ENCODE measurements at places on chromosomes 6 and 20.
A peak's percentile ranks its signal among the peaks of the same experiment; 100 is the strongest.

GRCh38 chr6:156774863-156775405 is 2.2 kb upstream of the ARID1B start:
- peak; percentile 71 for DNase-seq

GRCh38 chr6:43873806-43874714 is 104.0 kb downstream of the VEGFA start:
- DNase-seq: no peak

DNA sequence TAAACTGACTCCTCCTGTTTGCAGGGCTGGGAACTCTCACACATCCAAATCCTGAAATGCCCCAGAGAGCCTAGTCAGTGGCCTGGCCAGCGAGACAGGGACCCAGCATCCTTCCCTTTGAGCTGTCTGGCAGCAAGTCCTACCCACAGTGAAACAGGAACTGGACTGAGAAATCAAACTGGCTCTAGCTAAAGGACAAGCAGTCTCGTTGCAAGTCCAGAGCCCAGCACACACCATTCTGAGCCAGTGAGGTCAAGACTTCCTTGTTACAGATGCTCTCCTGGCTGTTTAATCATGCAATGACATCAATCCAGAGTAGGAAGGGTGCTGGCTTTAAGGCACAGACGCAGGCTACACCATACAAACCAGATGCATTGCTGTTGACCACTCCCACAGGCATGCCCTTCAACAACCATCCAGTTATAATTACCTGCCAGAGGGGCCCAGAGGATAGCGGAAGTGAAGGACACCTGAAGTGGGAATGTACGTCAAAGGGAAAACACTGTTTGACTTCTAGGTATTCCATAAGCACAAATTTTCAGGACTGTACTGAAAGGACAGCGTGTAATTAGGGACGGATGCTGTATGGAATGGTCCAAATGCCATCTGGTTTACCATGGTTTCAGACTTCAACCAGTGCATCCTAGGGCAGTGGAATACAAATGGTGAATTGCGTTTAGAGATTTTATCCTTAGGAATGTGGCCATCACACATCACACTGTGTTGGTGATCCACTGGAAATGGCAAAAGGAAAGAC is 114.4 kb downstream of the SLC23A2 start:
- no peak for DNase-seq

GRCh38 chr20:49561256-49561655 is 6.7 kb downstream of the PTGIS start:
- DNase-seq: no peak

DNA sequence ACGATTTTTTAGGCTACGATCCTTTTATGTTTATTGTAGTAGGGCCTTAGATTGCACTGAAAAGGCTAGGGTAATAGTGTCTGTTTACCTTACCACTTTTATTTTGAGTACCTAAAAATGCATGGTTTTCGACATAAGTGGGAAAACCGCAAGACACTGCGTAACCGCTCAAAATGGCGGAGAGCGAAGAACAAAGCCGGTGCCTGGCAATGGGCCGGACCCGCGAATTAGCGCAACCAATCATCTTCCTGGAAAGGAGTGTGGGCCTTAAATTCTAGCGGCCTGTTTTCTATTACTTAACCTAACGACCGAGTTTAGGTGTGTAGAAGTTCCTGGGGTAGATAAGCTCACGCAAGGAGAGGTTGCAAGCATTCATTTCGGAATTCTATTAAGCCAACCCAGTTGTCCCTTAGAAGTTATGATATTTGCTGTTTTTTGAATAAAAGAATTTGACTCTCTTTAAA is 118.0 kb downstream of the HFE start:
- peak; percentile 93 for DNase-seq

GRCh38 chr6:55979526-55979925 is 104.1 kb upstream of the BMP5 start:
- no peak for DNase-seq

GRCh38 chr6:44652547-44652946 is 265.0 kb downstream of the CDC5L start:
- no peak for DNase-seq

DNA sequence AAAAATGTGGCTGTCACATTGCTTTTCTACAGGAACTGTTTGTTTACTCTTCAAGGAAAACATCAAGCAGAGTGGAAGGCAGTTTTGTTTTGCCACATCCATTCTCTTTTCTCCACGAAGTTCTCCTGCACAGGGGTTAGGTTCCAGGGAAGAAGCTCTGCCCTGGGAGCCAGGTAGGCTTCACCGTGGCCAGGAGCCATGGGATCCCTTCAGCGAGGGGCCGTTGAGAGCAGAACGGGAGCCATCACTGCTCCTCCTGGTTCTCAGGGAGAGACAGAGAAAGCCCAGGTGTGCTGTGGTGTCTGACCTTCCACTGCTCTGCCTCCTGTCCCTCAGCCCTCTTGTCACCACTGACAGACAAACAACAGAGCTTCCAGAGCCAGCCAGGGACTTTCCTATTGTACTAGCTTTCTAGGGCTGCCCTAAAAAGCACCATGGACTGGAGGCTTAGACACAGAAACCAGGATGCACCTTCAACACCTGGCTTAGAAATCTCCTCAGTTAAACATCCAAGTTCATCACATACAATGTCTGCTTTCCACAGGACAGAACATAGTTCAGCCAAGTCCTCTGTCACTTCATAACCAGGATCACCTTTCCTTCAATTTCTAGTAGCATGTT is 75.6 kb upstream of the SLC22A23 start:
- DNase-seq: no peak

DNA sequence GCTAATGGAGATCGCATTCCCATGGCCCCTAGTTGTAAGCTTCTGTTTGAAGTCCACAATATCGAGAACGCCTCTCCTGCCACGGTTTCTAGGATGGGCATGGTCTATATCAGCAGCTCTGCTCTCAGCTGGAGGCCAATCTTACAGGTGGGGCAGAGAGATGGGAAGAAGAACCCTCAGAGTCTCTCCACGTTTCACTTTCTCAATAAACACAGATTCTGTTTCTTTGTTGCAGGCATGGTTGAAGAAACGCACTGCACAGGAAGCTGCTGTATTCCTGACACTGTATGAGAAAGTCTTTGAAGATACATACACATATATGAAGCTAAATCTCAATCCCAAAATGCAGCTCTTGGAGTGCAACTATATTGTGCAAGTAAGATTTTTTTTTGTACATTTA is 157.9 kb downstream of the DNAH8 start:
- DNase-seq: no peak

DNA sequence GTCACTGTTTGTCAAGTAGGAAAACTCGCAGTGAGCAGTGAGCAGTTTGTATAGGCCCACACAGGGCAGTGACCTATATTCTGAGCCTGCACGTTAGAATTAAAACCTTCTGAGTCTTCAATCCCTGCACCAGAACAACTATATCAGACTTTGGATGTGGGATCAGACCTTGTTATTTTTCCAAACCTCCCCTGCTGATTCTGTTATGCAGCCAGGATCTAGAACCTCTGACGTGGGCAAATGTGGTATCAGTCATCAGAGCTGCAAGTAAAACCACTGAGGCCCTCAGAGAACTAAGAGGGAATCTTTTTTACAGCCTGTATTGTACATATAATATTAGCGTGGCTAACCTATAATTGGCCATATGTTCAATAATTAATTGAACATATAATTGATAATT is 32.0 kb upstream of the AKAP7 start:
- no peak for DNase-seq

GRCh38 chr20:51020657-51021056 is 2.2 kb downstream of the KCNG1 start:
- no peak for DNase-seq

- no peak for DNase-seq
Measured at GRCh38 chr6:25169553-25169952, 109.6 kb upstream of the CARMIL1 start.

- no peak for DNase-seq
Measured at GRCh38 chr20:40902661-40903060, 126.0 kb upstream of the TOP1 start.

DNA sequence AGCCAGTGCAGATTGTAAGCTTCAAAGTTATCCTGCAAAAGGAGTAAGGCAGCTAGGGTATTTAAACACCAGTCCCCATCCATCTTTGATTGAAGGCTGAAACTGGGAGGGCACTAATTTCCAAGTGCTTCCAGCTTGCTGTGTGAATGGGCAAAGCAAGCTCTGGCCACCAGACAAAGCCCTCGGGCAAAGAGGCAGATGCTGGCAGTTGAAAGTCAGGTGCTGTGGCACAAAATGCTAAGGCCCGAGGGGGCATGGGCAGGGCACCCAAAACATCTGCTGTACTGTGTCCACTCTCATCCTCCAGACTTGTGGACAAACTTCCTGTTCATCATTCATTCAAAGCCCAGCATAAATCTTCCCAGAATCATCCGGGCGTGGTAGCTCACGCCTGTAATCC is 62.9 kb downstream of the TRMT6 start:
- DNase-seq: no peak

DNA sequence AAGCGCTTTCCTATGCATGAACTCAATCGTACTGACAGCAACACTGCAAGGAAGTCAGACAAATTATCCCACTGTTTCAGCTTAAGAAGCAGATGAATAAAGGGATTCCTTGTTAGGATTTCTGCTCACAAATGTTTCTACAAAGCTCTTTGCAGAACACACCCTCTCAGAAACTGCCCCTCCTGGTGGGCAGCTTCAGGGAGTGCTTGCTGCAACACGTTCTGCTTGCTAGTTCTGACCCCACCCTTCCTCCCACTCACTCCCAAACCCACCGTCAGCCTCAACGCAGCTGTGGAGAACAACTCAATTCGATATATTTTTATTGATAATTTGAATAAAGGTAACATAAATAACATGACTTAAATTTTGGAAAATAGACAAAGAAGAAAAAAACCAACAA is 250.8 kb upstream of the PRDM1 start:
- peak; percentile 71 for DNase-seq

DNA sequence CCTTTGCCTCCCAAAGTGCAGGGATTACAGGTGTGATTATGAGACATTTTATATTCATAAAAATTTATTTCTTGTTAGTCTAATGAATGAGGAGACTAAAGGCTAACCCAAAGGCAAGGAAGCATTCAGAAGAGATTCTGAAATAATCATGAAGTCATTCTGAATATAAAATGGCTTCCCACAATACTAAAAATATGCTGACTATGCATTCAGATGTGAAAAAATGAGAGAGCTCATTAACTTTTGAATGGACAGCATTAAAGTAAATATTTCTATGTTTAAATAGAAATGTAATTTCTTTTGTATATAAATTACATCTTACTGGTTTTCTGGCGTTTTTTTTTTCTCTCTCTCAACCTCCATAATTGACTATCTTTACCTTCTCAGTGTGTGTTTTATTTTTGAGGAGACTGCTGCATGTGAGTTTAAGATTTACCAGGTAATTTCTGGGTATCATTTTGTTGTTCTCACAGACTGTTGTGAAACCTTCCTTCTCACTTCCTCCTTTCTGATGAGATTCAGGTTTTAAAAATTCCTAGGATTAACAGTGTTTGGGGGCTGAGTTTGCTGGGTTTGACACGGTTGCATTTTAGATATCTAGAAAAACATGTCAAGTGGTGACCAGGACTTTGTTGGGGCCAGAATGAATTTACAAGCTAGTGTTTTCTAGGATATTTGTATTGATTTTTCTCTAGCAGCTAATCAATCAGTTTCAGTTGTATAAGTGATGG is 316.6 kb downstream of the CDKAL1 start:
- no peak for DNase-seq

DNA sequence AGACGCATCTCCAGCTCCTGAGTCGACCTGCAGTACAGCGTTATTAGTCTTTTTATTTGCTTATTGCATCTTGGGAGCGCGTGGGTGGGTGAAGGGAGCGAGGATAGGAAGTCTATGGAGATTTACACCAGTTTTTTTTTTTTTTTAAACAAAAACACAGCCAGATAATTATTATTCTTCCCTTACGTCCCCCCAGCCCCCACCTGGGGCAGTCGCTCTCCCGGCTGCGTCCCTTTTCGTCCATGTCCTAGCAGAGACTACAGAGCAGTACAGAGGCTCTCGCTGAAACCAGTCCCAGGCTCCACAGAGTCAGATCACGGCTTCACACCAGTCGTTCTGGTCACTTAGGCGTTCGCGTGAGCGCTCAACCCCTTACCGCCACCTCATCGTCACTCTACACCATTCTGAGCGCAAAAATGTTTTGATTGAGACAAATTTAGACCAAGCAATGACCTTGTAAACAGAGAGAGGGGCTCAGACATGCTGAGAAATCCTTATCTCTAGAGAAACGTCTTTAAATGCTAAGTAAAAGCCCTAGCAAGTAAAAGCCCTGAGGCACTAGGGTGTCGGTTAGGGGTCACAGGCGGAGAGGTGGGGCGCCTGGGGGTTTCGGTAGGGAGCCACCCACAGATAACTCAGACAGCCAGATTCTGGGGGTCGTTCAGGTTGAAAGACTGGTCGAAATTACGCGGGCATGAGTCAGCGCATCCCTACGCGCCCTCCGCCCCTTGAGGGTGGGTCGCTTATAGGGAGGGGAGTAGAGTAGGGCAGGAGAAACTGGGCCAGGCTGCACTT is 975 bp upstream of the PPT2 start:
- no peak for DNase-seq

DNA sequence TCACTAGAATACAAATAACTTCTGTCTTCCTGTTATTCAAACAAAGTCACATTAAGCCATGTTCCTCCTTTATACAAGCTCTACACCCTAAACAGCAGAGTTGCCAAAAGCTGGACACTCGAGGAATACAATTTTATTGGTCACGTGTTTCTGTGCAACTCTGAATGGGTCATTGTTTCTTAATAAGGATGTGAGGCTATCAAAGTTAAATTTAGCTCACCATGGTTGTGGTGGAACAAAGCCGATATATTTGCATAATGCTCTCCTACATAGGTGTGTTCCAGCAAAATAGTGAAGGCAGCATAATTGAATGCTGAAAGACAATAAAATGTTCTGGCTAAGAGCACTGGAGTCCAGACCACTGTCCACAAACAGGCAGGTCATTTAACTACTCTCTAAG is 36.9 kb upstream of the CD2AP start:
- no peak for DNase-seq

- no peak for DNase-seq
Measured at GRCh38 chr6:145904868-145905267, 59.3 kb downstream of the SHPRH start.

DNA sequence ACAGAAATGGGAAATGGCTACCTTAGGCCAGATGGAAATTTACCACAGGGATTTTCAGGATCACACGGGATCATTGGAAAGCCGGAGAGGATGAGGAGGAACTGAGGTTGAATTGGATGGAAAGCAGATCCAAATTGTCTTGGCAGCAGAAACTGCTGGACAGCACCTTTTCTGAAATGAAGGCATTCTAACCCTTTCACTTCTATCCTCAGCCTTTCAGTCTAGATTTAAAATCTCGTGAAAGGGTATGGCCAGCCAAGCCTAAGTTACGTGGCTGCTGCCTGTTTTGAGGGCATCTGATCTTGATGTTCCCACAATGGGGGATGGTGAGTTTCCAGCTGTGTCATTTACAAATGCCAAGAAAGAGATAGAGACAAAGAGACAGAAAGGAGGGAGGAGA is 358.2 kb downstream of the KIF16B start:
- DNase-seq: no peak

GRCh38 chr6:150076196-150076893 is 7.4 kb upstream of the ULBP3 start:
- no peak for DNase-seq

Measured in hematopoietic multipotent progenitor cell treated with erythropoietin and hydrocortisone succinate and interleukin-3 and kit ligand, for 6 days (in vitro differentiated cells).